ENCODE measurements at places on chromosomes 2 and 18.

DNA sequence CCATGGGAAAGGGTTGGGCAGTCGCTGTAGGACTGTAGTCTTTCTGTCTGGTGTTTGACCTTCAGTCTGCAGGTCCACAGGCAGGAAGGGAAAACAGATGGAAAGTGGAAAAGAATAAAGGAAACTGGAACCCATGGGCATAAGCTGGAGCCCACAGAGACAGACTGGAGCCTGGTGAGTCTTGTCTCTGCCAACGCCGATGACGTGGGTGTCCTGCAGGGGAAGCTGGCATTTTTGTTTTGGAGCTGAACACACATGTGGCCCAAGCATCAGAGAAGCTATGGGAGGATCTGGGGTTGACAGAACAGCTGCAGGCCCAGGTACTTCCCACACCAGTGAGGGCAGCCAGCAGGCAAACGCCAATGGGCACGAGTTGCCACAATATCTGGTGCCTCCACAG lies 28.2 kb upstream of the SOCS6 start:
- no peak for DNase-seq

DNA sequence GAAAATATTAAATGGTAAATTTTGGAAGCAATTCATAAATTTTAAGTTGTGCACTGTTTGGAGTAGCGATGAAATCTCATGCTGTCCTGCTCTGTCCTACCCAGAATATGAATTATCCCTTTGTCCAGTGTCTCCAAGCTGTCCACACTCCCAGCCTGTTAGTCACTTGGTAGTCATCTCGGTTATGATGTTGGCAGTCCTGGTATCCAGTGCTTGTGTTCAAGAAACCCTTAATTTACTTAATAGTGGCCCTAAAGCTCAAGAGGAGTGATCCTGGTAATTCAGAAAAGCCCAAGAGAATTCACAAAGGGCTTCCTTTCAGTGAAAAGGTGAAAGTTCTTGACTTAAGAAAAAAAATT lies 71.8 kb upstream of the STAM2 start:
- no peak for DNase-seq

DNA sequence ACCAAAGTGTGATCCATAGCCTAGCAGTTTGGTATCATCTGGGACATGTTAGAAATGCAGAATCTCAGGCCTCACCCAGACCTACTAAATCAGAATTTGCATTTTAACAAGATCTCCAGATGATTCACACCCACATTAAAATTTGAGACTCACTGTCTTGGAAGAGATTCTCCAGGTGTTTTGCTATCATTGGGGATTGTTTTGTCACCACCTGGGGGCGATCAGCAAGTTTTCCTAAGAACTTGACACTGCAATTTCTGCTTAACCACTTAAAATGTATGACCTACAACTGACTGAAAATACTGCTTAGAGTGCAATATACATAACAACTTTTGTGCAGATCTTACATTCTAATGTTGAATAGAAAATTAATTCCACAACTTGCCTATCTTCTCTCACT lies 18.9 kb upstream of the ITGA4 start:
- DNase-seq, result no peak

GRCh38 chr2:77017355-77017745 lies 504.8 kb downstream of the LRRTM4 start:
- no peak for DNase-seq

DNA sequence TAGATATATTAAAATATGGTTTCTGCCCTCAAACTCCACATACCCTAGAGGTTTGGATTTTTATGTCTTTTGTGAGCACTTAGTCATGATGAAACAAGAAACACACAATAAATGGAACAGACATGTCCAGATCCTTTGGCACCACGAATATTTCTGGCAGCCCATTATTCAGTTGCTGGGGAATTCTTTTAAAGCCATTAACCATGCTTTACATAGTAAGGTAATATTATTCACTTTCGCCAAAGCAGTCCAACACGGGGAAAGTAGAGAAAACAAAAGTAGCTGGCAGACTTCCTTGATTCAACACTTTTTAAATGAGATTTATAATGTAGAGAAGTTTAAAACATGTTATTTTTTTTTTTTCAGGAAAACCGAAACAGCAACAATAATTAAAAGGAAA lies 235.4 kb downstream of the PIEZO2 start:
- no peak for DNase-seq

- DNase-seq, result no peak
These were observed 272.6 kb downstream of the NEDD4L start for GRCh38 chr18:58316396-58317342.

GRCh38 chr18:23902396-23902795 lies 112.2 kb upstream of the TTC39C start:
- no peak for DNase-seq

DNA sequence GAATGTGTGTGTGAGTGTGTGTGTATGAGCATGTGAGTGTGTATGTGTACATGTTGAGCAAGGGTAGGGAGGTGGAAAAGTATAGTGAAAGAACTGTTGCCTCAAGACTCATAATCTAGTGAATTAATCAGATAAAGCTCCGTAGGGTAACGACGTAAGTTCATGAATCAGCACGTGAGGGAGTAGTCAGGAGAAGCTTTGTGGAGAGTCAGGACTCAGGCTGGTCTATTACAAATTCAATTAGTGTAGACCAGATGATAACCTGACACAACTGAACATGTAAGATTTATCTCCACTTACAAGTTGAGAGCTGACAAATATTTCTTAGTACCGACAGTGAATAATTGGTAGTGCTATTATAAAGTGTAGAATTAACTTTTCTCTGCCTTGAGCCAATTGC lies 194.5 kb downstream of the RAD51AP2 start:
- DNase-seq, result no peak

- no peak for DNase-seq
These were observed 86.0 kb downstream of the TPO start for GRCh38 chr2:1499033-1499795.

- no peak for DNase-seq
These were observed 178.4 kb upstream of the CDH20 start for GRCh38 chr18:61154866-61155265.

GRCh38 chr2:3044587-3045317 lies 332.9 kb downstream of the EIPR1 start:
- DNase-seq, result no peak

GRCh38 chr2:55047677-55048299 lies 2.5 kb downstream of the RTN4 start:
- DNase-seq, result no peak

DNA sequence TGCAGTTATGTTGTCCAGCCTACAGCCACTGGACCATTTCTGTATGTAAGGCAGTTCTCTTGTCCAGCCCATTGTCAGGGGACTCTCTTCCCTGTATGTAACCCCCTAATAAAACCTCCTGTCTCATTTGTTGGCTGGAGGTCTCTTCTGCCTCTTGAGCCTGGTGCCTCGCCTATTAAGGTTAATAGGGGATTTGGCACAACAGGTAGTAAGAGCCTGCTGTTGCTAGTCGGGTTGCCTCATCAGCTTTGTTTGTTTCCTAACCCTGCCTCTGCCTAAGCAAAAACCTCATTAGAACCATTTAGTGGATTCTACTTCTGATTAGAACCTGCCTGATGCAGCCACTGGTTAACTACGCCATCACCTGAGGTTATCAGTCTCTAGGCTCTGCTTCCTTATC lies 62.2 kb upstream of the STPG4 start:
- no peak for DNase-seq

- no peak for DNase-seq
These were observed 20.1 kb downstream of the SERPINB12 start for GRCh38 chr18:63562284-63562683.

GRCh38 chr2:176561706-176562105 lies 292.5 kb downstream of the MTX2 start:
- no peak for DNase-seq

- no peak for DNase-seq
These were observed 236.4 kb downstream of the PLCL1 start for GRCh38 chr2:198040835-198041234.

Data from stimulated activated CD4-positive, alpha-beta T cell treated with anti-CD3 and anti-CD28 coated beads, TNF-alpha, amount 100 ng/mL, for 1 hour (primary cell).